GM10248 (cell line): ENCODE measurements at places on chromosomes 5 and 9.

DNA sequence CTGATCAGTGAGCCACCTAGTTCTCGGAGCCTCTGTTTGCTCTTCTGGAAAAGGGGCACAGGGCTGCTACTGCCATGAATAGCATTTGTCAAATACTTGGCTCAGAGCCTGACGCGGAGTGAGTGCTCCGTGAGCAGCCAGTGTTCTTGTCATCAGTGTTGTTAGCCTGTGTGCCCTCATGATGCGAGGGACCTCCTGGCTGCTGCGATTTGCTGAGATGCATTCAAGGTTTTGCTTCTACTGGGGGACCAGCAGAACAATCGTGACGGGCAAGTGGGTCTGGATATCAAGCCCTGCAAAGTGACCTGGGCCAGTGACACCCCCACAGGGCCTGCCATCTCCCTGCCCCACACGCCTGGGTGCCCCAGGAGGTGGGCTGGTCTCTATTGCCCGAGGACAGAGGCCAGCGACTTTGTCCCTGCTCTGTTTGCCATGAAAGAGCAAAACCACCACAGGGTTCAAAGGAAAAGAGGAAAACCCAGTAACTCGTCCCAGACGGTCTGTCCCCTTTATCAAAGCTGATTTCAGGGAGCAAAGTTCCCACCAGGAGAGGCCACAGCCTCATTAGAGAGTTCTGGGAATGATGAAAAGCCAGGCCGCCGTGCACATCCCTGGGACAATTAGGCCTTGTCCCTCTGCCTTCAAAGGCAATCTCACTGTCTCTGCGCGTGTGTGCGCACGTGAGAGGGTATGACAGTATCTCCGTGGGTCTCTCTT, 86.5 kb upstream of the LMX1B start:
- DNase-seq, result no peak

GRCh38 chr9:81614335-81614734, 75.0 kb downstream of the TLE1 start:
- no peak for DNase-seq

GRCh38 chr5:54719384-54720283, 202.1 kb downstream of the SNX18 start:
- DNase-seq, result no peak

GRCh38 chr5:41432481-41433253, 77.7 kb downstream of the PLCXD3 start:
- no peak for DNase-seq

- DNase-seq, result no peak
Observed at GRCh38 chr5:3199962-3200755, 395.5 kb upstream of the IRX1 start.

- no peak for DNase-seq
Observed at GRCh38 chr5:110916381-110917049, 155.0 kb upstream of the TSLP start.

- peak; percentile 15 for DNase-seq
Observed at GRCh38 chr5:139481122-139481533, 1.4 kb downstream of the STING1 start.

DNA sequence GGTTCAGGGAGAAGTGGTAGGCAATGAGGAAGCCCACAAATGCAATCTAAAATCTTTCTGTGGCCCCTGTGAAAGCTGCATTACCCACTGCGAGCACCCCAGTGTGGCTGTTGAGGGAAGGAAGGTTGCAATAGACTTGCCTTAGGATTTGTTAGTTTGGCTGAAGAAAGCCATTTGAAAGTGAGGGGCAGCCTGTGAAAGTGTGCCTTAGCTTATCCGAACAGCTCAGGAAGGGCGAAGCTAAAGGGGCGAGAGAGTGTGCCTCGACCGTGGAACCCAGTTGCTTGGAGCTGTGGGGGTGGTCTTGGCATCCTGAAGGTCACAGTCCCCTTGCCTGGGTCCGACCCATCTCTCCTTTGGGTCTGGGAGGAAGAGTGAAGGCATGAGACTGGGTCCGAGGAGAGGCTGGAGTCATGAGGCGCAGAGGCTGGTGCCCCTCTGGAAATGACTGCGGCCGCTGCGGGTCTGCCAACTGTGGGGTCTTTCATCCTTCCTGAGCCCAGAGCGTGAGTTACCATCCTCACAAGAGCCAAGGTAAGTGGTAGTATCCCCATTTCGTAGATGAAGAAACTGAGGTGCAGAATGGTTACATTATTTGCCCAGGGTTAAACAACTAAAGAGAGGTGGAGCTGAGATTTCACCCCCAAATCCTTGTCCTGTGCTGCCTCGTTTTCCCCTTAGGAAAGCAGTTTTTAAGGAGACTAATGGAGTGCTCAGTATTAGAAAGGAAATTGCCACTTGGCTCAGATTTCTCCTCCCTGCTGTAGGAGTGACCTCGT, 24.4 kb downstream of the SLC25A25 start:
- DNase-seq, result no peak

DNA sequence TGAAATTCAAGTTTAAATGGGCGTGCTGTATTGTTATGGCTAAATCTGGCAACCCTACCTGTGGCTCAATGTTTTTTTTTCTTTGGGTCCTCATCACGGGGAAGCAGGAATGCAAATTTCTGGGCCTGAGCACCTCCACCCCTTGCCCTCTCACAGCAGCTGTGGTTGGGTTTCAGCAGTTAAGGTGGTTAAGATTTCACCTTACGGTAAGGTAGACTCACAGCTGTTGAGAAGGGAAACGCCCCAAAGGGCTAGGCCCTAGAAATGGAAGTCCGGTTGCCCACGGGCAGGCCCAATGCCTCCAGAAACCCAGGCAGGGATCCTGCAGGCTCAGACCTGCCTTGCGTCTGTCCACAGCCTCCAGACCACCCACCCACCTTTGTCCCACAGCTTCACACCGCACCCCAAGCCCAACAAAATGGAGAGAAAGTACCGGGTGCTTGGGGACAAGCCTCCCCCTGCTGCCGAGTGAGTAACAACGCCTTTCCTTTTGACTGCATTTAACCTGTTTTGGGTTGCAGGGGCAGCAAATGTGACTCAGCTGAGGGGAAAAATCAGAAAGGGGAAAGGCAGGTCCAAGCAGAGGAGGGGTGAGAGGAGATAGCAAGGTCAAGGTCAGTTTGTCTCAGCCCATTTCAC, 48.1 kb upstream of the TDRD7 start:
- DNase-seq, result peak; percentile 55

GRCh38 chr9:131478421-131478868, 24.3 kb upstream of the POMT1 start:
- DNase-seq, result peak; percentile 51

DNA sequence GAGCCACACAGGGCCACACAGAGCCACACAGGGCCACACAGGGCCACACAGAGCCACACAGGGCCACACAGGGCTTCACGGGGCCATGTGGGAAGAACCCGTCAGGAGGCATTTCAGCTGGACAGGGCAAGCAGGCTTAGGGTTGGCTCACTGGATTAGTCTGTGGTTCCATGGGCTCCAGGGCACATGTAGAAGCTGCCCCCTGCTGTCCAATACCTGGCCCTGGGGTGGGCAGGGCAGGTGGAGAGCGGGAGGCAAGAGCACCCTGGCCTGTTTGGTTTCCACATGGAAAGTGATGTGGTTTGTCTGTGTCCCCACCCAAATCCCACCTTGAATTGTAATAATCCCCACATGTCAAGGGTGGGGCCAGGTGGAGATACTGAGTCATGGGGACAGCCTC, 16.4 kb upstream of the LPCAT1 start:
- DNase-seq, result no peak

DNA sequence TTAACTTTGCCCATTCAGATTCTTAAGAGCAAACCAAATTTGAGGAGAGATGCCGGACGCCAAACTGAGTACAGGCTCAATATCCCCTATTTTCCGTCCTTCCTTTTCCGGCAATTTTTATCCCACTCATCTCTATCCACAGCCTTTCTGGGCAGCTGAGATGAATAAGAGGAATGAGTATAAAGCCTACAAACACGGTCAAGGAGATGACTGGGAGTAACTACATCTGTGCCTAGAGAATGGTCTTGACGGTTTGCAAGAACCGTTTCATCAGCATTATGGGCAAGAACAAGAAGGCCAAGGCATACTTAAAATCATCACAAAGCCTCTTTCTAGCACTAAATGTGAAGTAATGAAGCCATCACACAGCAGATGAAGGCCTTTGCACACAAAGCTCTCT, 227.3 kb downstream of the DCP2 start:
- DNase-seq, result no peak

DNA sequence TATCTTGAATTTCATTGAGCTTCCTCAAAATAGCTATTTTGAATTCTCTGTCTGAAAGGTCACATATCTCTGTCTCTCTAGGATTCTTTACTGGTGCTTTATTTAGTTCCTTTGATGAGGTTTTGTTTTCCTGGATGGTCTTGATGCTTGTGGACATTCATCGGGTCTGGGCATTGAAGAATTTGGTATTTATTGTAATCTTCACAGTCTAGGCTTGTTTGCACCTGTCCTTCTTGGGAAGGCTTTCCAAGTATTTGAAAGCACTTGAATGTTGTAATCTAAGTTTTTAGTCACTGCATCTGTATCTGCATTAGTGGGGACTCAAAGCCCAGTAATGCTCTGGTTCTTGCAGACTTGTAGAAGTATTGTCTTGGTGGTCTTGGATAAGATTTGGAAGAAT, 47.8 kb downstream of the SMIM15 start:
- DNase-seq, result no peak

DNA sequence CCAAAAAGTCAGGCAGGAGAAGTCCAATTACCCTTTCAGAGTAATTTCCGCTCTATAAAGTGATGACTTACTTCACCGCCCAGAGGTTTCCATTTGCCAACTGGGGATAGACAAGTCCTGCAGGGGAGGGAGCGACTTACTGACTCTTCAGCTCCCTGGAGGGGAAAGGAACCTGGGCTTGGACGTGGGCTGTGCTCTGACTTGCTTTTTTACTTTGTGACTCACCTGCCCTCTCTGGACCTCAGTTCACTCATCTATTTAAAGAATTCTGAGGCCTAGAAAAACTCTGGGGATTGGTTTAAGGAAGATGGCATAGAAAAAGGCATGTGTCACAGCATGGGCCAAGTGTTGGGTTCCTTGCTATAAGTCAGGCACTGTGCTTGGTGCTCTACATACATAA, 180.4 kb upstream of the TRIM32 start:
- DNase-seq, result no peak

DNA sequence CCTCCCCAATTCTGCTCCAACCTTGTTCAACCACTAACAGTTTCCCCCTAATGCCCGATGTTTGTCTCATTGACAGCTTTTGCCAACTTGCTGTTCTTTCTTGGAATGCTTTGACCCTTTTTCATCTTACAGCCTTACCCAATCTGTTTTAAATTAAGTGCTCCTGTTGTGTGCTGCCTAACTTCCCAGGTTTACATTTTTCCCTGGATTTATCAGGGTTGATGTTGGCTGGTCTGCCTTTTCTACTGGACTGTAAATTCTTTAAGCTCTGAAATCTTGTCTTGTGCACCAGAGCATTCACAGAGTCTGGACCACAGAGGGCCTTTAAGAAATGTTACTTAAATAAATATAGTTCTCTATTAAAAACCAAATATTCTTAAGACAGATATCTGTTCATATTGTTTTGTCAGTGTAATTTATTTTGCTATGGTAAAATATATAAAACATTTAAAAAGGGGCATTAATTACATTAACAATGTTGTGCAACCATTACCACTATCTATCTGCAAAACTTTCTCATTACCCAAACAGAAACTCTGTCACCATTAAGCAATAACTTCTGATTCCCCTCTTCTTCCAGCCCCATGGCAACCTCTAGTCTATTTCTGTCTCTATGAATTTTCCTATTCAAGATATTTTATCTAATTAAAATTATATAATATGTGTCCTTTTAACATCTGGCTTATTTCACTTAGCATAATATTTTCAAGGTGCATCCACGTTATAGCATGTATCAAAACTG, 73.0 kb downstream of the OSTF1 start:
- DNase-seq, result no peak

DNA sequence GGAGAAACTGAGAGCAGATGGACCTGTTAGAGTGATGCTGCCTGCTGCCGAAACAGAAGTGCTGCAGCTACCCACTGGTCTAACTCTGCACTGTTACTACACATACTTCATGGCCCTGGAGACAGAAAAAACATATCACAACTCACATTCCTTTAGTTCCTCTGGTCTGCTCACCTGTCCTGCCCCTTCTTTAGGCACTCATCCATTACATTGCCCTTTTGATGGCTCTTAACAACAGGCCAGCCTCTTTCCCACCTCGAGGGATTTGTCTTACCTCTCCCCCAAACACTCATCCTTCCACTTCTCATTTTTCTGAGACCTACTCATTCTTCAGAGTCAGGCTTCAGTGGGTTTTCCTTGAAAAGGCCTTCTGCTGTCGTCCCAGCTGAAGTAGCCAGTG, 49.2 kb downstream of the KCTD16 start:
- DNase-seq, result no peak

GRCh38 chr5:53991942-53992341, 318.4 kb downstream of the ARL15 start:
- DNase-seq, result no peak

- DNase-seq, result peak; percentile 80
Observed at GRCh38 chr9:113523421-113524141, 60.1 kb downstream of the RGS3 start.

GRCh38 chr9:14715102-14715501, 7.4 kb downstream of the CER1 start:
- DNase-seq, result no peak

GRCh38 chr9:89277454-89277853, 33.5 kb upstream of the CKS2 start:
- no peak for DNase-seq

GRCh38 chr9:20292002-20292401, 330.3 kb downstream of the MLLT3 start:
- no peak for DNase-seq

DNA sequence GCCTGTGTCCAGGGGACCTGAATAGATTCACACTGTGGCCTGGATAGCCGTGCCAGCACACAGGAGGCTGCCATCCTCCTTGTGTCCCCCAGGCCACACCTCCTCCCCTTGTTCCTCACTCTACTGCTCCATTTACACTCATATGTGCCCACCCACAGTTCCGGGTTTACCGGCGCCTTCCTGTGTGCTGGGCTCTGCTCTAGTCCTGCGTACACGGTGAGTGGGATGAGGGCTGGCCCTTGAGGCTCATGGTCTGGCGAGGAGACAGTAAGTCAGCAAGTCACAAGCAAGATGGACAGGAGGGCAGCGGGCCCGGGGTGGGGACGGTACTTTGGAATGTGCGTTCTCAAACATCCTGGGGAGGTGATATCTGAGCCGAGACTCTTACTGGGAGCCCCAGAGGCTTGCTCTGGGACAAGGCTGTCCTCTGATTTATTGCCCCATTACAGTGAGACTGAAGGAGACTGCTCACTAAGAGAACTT, 32.4 kb upstream of the NXNL2 start:
- DNase-seq, result no peak

DNA sequence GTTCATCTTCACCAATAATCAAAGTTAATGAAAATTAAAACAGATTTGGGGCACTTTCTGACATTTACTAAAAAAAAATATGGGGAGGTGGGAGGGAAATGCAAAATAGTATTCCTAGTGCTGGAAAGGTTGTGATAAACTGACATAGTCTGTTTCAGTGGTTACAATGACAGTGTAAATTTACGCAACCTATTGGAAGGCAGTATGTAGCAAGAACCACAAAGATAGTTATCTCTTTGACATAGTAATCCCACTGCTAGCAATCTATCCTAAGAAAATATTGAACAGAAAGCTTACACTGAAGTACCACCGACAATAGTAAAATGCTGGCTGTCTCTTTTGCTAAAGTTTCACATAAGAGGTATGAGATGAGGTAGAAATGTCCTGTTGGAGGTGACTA, 15.1 kb upstream of the EPB41L4B start:
- DNase-seq, result no peak

- peak; percentile 48 for DNase-seq
Observed at GRCh38 chr5:76403766-76404222, 709 bp downstream of the IQGAP2 start.

- DNase-seq, result no peak
Observed at GRCh38 chr5:72032788-72033187, 74.5 kb upstream of the MAP1B start.
